ENCODE measurements at places on chromosomes 7 and 10.

DNA sequence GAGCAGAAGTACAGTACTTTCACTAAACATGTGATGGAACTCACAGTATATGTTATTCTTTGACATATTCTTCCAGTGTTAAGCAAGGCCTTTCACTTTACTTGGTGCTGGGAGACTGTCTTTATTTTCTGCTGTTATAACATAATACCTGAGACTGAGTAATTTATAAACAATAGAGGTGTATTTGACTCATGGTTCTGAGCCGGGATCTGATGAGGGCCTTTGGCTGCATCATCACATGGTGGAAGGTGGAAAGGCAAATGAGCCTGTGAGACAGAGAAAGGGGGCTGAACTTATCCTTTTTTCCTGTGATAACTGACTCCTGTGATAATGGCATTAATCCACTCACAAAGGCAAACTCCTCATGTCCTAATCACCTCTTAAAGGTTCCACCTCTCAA is 1.4 kb downstream of the SUPV3L1 start:
- DNase-seq, result no peak

GRCh38 chr10:132939957-132940790 is 2.2 kb downstream of the CFAP46 start:
- no peak for DNase-seq

DNA sequence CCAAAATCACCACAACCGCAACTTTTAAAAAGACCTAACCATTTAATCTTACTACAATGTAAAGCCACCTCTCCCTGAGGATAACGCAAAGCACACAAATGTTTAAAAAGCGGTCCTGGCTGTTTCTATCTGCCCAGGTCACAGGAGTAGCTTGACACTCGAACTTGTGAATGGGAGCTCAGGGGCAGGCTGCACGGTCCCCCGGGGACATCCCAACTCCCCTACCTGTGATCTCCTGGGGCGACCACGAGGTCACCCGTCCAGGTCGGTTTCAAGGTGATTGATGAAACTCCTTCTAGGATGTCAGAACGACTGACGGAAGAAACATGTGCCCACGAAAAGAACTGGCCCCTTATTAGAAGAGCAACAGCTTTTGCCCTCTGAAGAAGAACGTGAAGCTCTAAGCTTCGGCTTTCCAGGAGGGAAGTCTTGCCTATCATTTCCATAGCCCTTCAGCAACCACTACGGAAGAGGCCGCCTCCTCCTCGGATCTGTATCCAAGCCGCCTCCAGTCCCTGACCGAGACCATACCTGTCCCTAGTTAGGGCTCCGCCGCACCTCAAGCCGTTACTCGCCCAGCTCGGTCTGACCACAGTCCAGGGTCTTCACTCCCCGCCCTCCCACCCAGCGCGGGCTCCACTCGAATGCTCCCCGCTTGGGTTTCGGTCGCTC is 459 bp downstream of the CYCS start:
- DNase-seq, result peak; percentile 31

- DNase-seq, result no peak
Measured at GRCh38 chr10:76892766-76893479, 744.7 kb downstream of the KCNMA1 start.

- DNase-seq, result peak; percentile 94
Measured at GRCh38 chr7:140696024-140696679, 356 bp upstream of the NDUFB2 start.

- DNase-seq, result no peak
Measured at GRCh38 chr7:106794276-106795083, 70.6 kb upstream of the PIK3CG start.

- DNase-seq, result no peak
Measured at GRCh38 chr10:133390597-133391248, 3.2 kb upstream of the MTG1 start.

DNA sequence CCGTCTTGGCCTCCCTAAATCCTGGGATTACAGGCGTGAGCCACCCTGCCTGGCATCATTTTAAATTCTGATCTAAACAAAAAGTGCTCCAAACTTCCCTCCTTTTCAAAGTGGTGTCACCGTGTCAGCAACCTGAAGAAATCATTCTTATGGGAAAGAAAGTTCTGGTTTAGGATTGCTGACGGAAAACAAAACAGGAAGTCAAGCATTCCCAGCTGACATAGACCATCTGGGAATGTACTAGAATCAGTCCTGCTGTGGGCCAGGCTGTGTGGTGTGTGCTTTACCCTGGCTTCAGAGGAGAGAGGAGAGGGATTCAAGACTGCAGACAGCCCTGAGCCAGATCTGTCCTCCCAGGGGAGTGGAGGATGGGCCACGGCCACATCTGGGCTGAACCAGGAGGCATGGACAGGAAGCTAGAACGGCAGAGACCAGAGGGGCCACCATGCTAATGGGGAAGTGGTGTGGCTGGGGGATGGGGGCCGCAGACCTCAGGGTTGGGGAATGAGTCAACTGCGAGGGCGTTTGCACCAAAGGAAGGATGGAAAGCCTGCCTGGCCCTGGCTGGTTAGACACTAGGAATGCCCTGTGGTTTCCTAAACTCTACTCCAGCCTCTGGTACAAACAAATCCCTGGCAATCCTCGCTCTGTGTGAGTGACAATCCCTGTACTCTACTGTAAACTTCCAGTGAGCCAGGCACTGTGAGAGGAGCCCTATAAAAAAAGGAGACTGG is 16.7 kb upstream of the CLIP2 start:
- DNase-seq, result no peak

GRCh38 chr7:96359876-96360275 is 38.0 kb upstream of the SLC25A13 start:
- DNase-seq, result no peak

GRCh38 chr7:73742753-73743641 is 4.4 kb upstream of the ABHD11 start:
- peak; percentile 97 for DNase-seq

- DNase-seq, result peak; percentile 1
Measured at GRCh38 chr10:12041766-12042408, 722 bp downstream of the UPF2 start.

GRCh38 chr10:22135591-22135990 is 82.2 kb downstream of the EBLN1 start:
- no peak for DNase-seq

DNA sequence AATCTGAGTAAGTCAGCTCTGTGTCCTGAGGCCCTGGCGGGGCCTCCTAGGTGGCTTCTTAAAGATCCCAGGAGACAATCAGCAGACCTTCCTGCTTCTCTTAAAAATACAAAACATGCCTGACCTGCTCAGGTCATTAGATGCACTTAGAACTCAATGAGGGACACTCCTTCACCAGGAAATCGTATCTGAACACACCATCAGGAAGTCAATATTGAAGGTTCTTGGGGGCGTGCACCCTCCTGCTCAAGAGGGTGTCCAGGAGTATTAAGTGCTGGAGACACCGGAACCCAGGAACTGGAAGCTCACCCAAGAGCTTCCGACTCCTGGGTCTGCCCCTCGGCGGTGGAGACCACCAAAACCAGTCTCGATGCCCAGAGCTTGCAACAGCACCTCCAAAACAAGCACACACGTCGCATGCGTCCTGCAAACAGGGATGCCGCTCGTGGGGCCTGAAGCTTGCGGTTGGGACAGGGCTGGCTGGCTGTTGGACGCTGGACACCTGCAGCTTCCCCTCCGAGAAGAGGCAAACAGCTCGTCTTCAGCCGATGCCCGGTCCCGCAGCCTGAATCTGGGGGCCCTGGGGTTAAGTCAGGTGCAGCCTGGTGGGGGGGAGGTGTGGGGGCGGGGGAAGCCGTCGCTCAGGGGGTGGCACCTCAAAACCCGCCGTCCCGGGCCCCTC is 803 bp downstream of the RAPGEF5 start:
- peak; percentile 33 for DNase-seq

- DNase-seq, result no peak
Measured at GRCh38 chr7:36430186-36430585, 40.5 kb downstream of the ANLN start.

- no peak for DNase-seq
Measured at GRCh38 chr10:623014-623413, 66.5 kb downstream of the DIP2C start.

- no peak for DNase-seq
Measured at GRCh38 chr10:15453926-15454325, 82.8 kb upstream of the FAM171A1 start.

DNA sequence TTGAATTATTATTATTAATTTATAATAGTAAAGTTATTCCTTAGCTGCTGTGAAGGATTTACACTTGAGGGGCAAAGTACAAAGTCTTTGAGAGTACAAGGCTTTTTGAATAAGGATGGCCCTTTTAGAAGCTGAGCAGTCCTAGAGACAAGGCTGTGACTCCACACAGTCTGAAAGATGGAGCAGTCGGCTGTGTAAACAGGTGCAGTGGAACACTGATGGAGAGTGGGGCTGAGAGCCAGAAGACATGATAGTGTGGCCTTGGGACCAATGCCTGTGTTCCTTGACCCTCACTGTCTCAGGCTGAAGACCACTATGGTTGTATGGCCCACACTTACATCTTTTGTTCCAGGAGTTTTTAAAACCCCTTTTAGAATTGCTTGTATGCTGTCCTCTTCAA is 311.2 kb upstream of the PHF14 start:
- DNase-seq, result no peak

DNA sequence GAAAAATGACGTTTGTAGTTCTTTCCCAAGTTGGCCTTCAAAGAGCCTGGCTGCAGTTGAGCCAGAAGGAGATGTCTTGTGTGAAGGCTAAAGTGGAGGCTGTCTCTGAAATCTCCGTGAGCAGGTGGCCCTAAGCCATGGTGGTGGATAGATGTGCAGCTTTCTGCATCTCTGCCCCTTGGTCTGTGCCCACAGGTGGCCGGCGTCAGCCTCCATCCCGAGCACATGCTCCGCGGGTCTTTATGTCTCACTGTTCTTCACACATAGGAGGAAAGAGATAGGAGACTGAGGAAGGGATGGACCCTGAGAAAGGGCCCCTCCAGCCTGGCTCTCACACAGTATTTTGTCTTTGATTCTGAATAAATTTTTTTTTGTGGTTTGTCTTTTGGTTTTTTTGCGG is 30.3 kb upstream of the SLC26A4 start:
- DNase-seq, result no peak

GRCh38 chr10:93722550-93722949 is 20.2 kb upstream of the FRA10AC1 start:
- no peak for DNase-seq

DNA sequence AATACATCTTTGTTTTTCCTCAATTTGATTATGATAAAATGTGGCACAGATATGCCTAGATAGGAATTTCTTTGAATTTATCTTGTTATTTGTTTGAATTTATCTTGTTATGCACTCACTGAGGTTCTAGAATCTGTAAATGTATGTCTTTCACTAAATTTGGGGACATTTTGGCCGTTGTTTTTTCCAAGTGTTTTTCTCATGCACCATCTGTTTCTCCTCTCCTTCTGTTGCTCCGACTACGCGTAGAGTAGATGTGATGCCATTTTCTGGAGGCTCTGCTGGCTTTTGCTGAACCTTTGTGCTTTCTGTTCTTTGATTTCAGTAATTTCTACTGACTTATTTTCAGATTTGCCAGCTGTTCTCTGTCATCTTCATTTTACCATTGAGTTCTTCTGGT is 101.9 kb downstream of the INPP5A start:
- no peak for DNase-seq

DNA sequence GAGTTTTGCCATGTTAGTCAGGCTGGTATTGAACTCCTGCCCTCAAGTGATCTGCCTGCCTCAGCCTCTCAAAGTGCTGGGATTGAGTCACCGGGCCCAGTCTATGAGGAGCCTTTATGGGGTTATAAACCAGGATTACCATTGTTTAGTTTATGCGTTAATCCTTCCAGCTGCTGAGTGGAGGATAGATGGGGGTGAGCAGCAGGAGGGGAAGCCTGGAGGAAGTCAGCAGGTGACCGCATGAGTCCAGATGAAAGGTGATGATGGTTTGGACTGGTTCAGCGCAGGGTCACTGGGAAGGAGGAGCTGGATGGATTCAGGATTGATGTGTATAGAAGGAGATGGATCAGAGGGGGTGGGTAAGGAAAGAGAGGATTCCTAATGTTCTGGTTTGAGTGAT is 197.1 kb downstream of the ADAM12 start:
- no peak for DNase-seq

DNA sequence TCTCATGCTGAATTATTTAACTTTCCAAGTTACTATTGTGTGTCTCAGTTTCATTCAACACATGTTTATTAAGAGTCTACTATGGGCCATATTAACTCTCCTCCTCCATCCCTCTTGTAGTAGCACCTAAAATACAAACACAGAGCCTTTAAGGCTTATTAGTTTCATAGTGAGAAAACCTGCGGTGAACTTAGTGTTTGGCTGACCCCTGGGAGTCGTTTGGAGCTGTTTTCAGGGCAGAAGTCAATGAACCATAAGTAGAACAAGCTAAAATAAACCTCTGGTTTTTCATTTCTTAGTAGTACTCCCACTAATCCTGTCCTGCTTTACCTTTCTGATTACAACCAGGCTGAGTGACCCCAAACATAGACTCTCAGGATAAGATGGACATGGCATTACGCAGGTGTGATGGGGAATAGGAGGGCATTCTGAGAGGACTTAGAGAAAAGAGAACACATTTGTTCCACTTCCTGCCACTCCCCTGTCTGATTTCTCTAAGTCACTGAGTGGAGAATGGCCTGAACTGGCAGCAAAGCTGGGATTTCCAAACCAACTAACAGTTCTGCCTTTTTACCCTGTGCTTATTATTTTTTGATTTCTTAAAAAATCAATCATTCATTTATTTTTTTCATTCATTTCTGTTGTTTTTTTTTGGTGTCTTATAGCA is 74.5 kb downstream of the LRMDA start:
- DNase-seq, result no peak

- DNase-seq, result no peak
Measured at GRCh38 chr10:125699562-125700143, 16.7 kb upstream of the TEX36 start.

DNA sequence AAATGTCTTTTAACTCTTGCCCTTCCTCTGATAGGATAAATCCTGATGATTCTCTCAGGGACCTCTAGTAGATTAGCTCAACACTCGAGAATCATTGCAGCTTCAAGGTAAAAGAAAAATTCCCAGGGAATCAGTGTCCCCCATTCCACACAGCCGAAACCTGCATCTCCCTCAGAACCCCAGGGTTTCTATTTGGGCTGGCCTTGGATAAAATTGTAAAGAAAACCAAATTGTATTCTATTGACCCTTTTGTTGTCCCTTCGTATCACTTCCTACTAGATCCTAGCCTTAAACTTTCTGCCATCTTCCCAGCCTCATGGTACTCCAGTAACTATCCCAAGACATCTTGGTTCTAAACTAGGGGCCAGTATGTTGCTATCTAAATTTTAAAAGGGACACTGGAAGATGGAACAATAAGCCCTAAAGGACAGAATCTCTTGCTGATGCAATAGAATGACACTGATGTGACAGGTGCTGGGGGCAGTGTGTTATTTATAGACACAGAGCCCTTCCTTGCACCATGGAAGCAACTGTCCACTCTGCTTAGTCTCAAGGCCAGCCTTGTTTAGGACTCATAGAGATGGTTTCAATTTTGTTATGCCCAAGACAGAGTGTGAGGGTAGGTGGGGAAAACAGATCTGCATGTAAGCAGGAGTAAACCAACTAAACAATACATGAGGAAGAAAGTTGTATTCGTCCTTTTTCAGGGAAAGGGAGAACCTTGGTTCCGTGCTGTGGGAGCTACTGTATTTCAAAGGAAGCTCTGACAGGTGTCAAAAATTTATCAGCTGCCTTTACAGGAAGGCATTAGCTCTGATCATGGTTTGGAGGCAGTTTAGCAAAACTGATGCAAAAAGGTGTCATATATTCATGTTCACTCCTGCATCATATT is 7.6 kb downstream of the ASB15 start:
- DNase-seq, result no peak
